ENCODE measurements at places on chromosomes 4 and X.

DNA sequence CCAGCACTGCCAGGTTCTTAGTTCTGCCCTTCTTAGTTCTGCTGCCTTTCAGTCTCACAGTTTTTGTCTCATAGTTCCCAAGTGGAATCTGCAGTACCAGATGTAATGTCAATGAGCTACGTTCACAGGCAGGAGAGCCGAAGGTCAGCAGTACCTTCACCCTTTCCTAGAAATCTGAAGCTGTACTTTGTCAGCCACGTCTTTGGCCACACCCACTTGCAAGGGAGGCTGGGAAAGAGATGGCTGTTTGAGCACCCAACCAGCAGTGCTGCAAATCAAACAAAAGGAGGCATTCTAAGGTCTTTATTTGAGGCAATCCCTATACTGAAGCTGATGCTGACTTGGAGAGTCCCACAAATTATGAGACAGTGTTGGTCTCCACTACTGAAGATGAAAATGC, 199.1 kb upstream of the NPY2R start:
- no peak for DNase-seq

DNA sequence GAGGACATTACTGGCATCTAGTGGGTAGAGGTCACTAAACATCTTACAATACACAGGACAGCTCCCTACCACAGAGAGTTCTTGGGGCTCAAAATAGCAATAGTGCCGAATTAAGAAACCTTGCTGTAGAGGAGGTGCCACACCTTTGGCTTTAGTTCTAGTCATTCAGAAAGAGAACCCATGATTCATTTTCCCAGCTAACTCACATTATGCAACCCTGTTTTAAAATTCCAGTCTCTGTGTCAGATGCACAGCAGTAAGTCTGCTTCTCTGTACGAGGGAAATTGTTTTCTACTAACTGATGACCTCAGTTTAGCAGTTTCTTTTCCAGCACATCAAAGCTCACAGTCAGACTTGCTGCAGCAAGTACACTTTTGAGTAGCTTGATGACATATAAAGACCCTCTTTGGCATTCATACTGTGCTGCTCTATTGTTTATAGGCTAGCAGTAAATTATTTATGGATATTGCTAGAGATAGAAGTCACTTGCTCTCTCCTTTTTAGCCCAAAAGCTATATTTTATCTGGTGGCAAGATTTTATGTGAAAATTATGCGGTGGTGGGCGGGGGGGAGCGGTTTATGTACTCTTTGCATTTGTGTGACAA, 487.8 kb upstream of the MAGEB18 start:
- DNase-seq: no peak

GRCh38 chrX:74536832-74537371, 77.5 kb downstream of the RLIM start:
- DNase-seq: no peak

DNA sequence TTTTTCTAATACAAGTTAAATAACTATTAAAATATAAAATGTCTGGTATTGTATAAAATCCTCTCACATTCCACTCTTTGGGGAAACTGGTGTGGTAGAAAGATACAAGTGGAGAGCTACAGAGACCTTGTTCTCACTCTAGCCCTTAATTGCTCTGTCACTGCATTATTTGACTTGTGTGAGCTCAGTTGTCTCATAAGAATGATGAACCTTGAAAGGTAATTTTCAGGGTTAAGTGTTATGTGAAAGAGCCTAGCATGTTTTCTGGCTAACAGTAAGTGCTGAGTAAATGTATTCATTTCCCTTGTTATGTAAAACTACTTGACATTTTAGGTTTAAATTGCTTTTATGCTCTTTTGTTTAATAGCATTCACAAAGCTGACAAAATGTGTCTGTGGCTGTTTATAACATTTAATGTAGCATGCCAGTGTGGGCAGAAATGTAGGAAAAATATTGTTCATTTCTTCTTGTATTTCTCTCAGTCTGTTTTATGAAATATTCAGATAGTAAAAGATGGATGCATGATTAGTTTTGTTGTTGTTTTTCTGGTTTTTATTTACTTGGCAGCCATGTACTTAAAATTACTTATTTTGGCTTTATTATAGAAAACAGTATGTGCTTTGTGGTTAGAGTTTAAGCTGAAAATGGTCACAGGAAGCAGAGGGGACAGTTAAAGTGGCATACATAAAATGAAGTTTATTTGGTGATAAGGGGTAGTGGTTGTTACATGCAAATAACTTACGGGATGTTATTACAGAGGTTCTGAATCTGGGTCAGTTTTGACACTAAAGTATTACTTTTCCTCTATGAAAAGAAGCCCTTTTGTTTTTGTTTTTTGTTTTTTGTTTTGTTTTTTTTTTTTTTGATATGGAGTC, 29.2 kb downstream of the SLAIN2 start:
- no peak for DNase-seq

DNA sequence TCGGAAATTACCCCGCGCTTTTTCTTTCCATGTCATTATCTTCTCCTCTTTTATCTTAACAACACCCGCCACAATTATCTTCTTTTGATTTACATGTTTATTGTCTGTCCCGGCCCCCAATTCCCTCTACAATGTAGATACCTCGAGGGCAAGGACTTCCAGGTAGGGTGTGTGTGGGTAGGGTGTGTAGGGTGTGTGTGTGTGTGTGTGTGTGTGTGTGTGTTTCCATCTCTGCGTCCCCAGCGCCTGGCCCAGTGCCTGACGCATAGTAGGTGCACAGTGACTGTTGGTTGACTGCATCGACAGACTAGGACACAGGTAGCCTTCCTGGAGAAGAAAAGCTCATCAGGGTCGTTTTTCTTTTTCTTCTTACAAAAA, 103.1 kb downstream of the UCHL1 start:
- no peak for DNase-seq

- DNase-seq: no peak
These were observed 227.8 kb upstream of the SPRY1 start for GRCh38 chr4:123168812-123169211.

DNA sequence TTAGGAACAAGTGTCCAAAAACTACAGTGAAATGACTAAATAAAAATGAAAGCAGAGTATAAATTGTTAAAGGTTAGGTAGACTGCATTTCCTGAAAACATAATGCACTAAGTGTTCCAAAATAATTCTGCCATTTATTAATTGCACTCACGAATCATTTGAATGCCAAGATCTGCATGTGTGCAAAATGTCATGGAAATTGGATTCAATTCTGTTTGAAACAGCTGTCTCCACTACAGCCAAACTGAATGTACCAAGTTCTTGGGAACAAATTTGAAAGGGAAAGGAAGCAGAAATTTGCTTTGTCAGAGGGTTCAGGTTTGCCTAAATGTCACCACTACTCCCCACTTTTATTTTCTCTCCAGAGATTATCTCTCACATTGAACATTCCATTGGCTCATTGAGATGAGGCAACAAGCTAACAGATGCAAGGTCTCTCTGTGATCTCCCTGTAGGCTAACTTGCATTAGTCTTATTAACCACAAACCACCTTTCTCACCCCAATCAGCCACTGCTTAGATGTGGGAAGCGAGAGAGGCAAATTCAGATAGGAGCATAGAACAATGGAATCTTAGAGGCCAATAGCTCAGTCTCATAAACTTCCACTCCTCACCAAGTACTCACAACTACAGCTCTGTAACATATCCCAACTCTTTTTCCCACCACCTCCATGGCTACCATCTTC, 226.6 kb downstream of the KDR start:
- DNase-seq: no peak

- DNase-seq: no peak
These were observed 7.8 kb upstream of the INTS6L start for GRCh38 chrX:135512508-135513129.

DNA sequence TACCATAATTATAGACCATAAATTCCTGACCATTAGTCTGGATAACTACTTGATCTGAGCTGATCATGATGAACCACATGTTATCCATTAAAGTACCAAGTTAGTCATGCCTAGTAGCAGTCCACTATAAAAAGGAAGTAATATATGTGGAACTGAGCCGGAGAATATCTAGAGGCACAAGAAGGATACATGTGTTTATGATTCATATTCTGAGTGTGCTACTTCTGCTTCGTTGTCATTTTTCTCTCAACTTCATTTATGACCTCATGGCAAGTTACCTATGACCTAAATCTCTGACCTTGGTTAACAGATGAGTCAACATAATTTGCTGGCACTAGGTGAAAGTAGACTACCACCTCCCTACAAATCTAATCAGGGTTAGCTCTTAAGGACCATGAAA, 56.5 kb upstream of the ANKRD17 start:
- DNase-seq: no peak

DNA sequence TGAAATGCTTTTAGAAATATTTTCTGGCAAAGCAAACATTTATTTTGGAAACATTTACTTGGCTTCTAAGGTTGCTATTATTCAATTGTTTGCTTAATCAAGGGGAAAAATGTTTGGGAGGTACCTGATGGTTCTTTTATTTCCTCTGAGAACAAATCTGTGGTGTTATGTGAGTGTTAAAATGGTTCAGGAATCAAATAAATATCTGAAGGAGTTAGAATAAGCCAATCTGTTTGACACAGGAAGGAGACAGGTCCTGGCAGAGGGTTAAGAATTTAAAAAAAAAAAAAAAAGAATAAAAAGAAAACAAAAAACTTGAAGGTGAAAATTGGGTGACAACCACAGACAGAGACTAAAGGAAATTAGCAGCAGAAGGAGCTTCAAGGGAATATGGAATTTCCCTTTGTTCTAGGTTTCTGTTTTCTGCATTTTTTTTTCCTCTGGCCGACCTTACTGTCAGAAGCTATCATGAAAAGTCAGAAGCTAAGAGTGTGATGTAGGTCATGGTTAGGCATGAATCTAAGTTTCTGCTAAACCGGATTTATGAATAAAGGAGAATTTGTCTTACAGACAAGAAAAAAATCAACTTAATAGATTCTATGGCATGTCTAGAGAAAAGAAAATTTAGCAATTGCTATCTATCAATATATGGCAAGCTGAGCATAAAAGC, 78.6 kb upstream of the PNPLA4 start:
- no peak for DNase-seq

GRCh38 chrX:86806786-86807185, 658.5 kb downstream of the DACH2 start:
- DNase-seq: peak; percentile 21

GRCh38 chr4:11313157-11313943, 115.3 kb downstream of the HS3ST1 start:
- no peak for DNase-seq

DNA sequence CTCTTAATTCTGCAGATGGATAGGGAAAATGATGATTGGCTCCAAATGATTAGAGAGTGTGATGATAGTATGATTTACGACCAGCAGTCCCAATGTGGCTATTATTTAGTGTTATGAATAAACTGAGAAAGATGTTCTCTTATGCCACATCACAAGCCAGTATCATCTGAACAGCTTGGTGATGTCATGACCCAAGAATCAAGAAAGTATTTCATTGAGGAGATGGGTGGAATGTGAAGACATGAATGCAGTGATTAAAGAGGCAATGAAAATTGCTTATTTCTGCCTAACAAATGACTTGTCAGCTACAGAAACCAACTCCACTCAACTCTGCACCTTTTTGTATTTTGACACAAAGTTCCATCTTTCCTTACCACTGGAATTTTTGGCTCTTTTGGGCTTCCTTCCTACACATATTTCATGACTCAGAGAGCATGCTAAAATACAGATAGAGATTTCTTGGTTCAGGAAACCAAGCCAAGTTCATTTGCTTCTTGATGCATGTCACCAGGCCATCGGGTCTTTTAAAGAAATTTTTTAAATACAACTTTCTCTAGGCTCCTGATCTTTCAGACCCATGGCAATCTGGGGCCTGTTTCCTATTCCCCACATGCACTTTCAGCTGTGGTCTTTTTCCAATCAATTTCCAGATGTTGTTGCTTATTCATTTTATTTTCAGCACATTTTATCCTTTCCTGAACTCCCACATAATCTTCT, 174.2 kb downstream of the HHIP start:
- DNase-seq: no peak

- DNase-seq: no peak
These were observed 149.4 kb downstream of the NDST4 start for GRCh38 chr4:114964026-114964425.

- no peak for DNase-seq
These were observed 6.3 kb downstream of the SLC39A8 start for GRCh38 chr4:102339018-102339417.

- no peak for DNase-seq
These were observed 28.2 kb upstream of the TLR2 start for GRCh38 chr4:153655928-153656327.

DNA sequence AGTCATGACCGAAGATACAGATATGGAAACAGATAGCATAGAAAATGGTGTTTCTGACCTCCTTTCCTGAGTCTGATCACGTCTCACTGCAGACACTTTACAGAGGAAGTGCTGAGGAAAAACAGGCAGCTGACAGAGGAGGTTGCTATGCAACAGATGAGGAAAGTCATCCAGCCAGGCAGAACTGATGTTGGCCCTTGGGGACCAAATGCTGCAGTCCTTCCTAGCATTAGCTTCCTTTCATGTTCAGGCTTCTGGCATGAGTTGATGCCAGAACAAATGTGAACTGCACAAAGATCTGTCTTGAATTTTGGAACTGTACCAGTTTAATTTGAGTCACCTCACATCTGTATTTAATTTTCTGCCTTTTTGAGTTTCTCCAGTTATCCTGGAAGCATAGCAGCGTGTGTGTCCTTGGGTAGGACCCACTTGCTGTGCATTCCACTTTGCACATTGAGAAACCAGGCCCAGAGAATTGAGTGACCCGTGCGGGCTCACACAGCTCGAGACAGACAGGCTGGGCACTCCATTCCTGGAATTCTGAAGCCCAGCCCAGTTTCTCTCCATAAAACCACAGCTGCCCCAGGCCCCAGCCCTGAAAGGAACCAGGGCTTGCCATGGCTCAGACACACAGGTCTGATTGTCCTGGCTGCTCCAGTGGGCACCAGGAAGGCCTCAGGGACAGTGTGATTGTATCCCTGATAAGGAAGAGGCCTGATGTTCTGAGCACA, 1.4 kb upstream of the MAGED1 start:
- DNase-seq: no peak

DNA sequence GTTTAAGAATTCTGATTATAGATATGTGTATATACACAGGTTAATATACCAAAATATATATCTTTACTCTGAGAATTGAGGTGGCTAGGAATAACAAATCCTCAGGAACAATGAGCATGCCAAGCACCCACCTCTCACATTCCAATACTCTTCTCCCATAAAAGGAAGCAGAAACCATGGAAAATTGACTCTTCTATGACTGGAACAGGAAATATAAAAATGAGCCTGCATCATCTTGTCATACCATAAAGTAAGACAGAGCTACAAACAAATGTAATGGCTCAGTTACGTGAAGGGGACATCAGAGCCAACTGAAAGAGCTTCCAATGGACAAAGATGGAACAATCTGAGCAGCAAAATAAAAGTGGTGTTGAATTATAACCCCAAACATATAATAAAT, 3.8 kb upstream of the MAGEA8 start:
- no peak for DNase-seq

GRCh38 chr4:98430708-98431403, 169.7 kb downstream of the RAP1GDS1 start:
- DNase-seq: no peak

GRCh38 chrX:111886678-111887077, 10.7 kb downstream of the TRPC5OS start:
- no peak for DNase-seq

DNA sequence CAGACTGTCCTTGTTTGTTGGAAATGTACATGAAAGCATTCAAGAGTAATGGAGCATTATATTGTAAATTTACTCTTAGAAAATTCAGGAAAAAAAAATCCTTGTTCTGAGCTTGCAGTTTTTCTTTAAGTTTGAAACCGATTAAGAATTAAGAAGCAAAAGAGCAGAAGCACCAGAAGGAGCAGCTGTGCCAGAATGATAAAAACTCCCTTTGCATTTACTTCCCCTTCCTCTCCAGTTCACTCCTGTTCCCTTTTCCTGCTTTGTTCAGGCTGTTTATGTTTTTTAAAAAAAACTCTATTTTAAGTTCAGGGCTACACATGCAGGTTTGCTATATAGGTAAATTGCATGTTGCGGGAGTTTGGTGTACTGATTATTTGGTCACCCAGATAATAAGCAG, 90.3 kb downstream of the ATOH1 start:
- no peak for DNase-seq
